Diencephalon (tissue), 1 donor: ENCODE measurements at places on chromosomes 16 and 17. TPM values are rescaled to one million over a fixed set of nuclear protein-coding genes. Genes with fewer than 3 reads are reported as not detected.

The GRAPL gene
- total RNA-seq: 0.92 TPM

The CPNE2 gene
- total RNA-seq: 71.0 TPM

The IL34 gene
- total RNA-seq: 8.5 TPM

The GAS2L2 gene
- total RNA-seq: 1.2 TPM

The KCNJ2 gene
- 15.5 TPM for total RNA-seq
